ENCODE measurements at places on chromosomes 12 and 14. TPM values are rescaled to one million over a fixed set of nuclear protein-coding genes. Genes with fewer than 3 reads are reported as not detected.

- no peak for DNase-seq
These were observed 1486.2 kb upstream of the SEL1L start for GRCh38 chr14:83019744-83020414.

- DNase-seq, result no peak
These were observed 14.3 kb downstream of the MCRS1 start for GRCh38 chr12:49553512-49554088.

- DNase-seq, result no peak
These were observed 1.3 kb upstream of the KRT79 start for GRCh38 chr12:52835271-52836041.

DNA sequence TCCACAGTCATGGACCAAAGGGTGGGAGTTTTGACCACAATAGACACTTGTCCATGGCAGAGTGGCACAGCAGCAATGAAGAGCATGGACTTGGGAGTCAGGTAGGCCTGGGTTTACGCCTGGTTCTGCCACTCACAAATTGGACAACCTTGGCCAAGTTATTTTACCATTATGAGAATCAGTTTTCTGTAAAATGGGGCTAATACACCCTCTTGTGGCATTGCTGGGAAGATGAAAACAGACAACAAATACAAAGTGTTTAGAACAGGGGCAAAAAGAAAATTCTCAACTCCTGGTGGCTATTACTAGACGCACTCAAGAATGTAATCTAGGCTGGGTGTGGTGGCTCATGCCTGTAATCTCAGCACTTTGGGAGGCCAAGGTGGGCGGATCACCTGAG is 2.6 kb downstream of the C12orf43 start:
- no peak for DNase-seq

GSKIP gene
- 11.9 TPM for polyA plus RNA-seq

PLCZ1 gene
- polyA plus RNA-seq, result not detected

NFATC4 gene
- polyA plus RNA-seq, result 62.9 TPM

ASIC1 gene
- polyA plus RNA-seq, result 12.6 TPM
